Epithelial cell of proximal tubule (primary cell): ENCODE measurements at places on chromosomes 12 and 14.

DNA sequence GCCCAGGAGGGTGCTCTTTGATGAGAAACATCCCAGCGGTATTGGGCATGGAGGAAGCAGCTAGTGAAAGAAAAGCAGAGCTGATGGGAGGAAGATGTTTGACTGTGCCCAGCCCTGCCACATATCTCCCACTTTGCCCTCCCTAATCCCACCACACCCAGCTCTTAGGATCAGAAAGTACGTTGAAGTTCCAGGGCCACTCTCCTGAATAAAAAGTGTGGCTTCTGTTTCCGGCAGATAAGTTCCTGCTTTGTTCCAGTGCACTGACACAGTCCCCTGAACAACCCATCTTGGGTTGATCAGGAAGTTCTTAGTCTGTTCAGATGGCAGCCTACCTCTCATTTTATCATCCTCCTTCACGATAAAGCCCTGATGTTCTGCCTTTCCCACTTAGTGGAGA is 16.5 kb downstream of the TPCN1 start:
- DNase-seq = no peak

DNA sequence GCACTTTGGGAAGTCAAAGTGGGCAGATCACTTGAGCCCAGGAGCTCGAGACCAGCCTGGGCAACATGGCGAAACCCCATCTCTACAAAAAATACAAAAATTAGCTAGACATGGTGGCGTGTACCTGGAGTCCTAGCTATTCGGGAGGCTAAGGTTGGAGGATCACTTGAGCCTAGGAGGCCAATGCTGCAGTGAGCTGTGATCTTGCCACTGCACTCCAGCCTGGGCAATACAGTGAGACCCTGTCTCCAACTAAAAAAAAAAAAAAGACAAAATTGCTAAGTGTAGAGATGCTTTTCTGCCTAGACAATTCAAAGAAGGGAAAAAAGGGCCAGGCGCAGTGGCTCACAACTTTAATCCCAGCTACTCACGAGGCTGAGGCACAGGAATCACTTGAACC is 3.4 kb upstream of the LRP6 start:
- no peak for DNase-seq

DNA sequence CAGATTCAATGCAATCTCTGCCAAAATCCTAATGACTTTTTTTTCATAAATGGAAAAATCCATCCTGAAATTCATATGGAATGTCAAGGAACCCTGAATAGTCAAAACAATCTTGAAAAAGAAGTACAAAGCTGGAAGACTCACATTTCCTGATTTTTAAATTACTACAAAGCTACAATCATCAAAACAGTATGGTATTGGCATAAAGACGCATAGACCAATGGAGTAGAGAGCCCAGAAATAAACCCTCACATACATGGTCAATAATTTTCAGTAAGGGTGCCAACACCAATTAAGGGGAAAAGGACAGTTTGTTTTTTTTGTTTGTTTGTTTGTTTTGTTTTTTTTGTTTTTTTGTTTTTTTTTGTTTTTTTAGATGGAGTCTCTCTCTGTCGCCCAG is 4.6 kb upstream of the RD3L start:
- no peak for DNase-seq

DNA sequence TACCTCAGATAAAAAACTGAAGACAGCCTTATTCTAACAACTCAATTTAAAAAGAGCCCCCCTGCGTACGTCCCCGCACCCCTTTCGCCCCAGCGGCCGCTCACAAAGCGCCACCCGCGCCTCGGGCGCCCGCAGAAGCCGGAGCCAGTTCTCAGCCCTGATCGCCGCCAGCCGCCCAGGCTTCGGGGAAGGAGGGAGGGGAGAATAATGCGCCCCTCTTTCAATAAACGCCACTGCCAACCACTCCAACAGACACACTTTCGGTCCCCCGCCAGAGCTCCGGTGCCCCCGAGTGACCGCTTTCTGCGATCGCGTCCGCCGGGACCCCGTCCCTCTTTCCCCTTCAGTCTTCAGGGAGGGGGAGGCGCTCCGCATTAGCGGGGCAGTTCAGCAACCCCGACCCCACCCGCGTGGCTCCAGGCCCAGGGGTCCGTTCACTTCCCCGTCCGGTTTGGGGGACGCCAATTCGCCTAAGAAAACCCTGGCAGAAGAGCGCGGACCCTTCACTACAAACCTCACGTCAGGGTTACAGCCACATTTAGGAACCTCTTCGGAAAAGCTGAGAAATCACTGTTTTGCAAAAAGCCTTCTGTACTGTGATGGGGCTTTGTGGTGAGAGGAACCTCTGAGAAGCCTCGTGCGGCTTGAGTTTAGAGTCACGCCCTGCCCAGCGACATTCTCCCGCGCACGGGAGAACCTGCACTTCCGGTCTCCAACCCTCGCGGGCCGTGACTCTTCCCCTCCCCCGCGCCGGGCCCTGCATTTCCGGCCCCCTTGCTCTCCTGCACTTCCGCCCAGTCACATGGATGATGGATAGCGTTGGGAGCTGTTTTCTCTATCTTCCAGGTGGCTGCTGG is 18.7 kb downstream of the FOXG1 start:
- DNase-seq = no peak

GRCh38 chr12:84807249-84807648 is 105.3 kb downstream of the SLC6A15 start:
- DNase-seq = no peak

DNA sequence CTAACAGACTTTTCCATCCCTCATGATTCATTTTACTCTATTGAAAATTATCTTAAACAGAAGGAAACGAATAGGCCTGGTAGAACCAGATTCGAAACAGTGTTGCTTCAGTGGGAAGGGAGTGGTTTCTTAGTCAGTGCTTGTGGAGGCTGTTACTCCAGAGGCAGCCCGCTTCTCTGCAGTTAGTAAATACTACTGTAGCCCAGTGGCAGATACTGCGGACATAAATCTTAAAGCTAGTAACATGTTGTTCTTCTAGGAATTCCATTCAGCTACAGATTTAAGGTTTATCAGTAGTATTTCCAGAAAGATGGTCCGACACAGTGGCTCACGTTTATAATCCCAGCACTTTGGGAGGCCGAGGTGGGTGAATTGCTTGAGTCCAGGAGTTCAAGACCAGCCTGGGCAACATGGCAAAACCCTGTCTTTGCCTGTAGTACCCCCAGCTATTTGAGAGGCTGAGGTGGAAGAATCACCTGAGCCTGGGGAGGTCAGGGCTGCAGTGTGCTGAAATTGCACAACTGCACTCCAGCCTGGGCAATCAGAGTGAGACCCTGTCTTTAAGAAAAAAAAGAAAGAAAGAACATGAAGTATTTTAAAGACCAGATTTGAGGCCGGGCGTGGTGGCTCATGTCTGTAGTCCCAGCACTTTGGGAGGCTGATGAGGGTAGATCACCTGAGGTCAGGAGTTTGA is 45.9 kb downstream of the DIP2B start:
- no peak for DNase-seq

DNA sequence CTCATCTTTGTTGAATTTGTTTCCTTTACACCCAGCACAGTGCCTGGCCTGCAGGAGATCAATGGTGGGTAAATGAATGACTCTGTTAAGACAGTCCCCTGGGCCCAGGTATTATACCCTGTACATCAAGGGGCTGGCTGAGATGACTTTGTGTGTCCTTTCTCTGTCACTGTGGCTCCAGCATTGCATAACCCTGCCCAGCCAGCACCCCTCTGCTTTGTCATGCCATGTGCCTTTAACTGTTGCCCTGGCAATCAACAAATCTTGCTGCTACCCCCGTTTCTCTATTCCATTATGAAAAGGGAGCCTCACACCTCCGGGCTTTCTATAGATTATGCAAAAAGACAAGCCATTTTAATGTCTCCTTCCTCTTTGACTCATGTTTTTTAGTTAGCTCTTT is 7.6 kb upstream of the FLVCR2 start:
- DNase-seq = no peak

DNA sequence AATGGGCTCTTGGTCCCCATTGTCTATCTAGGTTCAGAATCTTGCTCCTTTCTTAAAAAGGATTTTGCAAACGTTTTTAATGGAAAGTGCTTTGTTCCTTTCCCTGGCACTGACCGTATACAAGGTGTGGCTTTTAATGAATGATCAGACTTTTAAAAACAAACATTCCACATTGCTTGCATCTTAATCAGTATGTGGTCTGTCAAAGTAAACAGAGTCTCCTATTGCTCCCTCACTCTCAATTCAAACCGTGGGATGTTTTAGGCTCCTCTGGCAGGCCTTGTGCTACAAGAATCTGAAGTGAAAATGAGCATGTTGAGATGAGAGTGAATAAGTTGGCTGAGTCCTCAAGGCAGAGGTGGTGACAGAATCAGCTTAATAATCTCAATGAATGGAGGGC is 107.0 kb downstream of the VRK1 start:
- DNase-seq = no peak

DNA sequence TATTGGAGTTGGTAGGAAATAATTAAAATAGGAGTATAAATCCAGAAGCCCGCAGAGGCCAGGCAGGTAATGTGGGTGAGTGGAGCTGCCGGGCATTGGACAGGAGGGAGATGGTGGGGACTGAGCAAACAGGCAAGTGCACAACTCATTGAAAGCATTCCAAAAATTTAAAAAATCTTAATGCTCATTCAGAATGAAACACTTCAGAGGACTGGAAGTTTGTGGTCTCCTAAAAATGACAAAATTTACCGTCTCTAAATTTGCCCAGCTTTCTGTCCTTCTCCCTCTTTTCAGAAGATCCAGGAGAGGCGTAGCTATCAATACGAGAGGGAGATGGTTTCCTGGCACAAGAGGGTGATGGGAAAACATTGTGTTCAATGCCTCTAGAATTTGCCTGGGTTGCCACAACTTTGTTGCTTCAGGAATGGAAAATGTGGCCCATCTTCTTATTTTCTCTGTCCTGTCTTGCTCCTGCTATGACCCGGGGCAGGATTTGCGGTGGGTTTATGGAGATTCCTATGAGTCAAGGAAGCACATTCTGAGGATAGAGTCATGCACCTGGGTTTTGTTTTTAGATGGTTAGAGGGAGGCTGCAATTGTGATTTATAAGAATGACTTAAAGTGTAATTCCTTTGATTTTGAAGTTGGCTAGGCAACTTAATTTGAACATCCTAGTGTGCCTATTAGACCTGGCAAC is 72.2 kb downstream of the BORCS5 start:
- DNase-seq = no peak

DNA sequence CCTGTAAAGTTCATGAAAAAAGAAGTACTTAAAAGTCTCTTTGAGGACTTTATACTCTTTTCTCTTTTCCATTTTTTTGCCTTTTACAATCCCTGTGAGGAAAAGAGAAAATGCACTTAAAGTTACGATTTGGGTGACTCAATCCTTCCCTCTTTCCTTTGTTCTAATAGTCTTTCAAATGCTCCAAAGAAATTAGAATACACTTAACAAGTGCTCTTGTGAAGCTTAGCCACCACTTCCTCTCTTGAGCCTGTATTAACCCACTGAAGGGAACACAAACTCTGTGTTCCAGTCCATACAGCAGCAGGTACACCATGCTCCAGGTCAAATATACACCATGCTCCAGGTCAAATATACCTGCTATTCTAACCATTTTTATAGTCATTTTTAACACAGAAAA is 581.1 kb upstream of the MGAT4C start:
- DNase-seq = no peak

- DNase-seq = no peak
Observed at GRCh38 chr14:99604278-99604765, 315 bp upstream of the CCDC85C start.

DNA sequence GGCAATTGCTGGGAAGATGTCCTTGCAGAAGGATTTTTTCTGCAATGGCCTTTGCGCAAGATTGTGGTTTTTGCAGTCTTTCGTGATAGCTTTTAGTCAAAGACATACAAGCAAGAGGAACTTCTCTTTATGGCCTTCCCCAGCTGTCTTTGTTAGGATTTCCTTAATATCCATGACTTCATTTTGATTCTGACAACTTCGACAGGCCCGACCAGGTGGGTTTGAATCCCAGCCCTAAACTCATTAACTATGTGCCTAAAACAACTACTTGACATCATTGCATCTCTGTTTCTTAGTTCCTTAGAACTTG is 13.3 kb upstream of the VRK1 start:
- DNase-seq = no peak

GRCh38 chr14:53692885-53693284 is 263.7 kb downstream of the BMP4 start:
- no peak for DNase-seq

- no peak for DNase-seq
Observed at GRCh38 chr12:89862511-89863445, 154.1 kb upstream of the ATP2B1 start.

GRCh38 chr14:71327691-71328090 is 420.4 kb downstream of the PCNX1 start:
- DNase-seq = no peak

DNA sequence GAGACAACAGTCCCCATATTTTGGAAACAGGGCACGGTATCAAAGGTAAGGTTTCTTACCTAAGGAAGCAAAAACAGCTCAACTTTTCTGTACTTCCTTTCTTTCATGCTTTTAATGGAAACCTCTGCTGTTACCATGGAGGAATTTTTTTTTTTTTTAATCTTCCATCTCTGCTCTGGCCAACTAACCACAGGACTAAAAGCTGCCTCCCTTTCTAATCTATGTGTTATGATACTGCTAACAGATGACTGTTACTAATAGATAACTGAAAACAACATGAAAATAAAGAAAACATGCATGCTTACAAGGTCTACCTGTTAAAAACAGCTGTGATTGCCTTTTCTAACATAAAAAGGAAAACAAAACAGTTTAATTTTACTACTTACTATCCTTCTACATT is 168.4 kb downstream of the SOX5 start:
- DNase-seq = no peak

DNA sequence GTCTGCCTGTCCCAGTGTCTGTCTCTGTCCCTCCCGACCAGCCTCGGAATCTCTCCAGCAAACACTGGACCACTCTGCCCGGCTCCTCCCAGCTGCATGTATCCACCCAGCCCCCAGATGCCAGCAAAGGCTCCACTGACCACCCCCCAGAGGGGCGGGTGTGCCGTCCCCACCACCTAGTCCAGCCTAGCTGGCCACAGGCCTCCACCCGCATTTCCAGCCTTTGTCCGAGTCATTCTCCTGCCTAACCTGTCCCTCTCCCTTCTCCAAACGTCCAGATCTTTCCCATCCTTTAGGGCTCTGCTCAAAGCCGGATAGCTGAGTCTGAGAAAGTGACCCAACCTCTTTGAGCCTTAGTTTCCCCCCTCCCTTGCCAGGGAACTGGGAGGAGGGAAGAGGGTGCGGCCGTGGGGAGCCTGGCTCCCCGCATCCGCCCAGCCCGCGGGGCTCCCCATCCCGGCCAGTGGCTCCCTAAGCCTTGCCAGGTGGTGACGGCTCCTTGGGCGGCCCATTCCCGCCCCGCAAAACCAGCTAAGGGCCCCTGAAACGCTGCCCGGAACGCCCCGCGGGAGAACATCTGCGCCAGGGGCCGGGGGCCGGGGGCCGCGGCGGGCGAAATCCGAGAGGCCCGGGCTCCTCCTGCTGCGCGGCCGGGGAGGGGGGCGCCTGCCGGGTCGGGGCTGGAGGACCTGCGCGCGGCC is 34.6 kb upstream of the ANKRD9 start:
- DNase-seq = no peak

DNA sequence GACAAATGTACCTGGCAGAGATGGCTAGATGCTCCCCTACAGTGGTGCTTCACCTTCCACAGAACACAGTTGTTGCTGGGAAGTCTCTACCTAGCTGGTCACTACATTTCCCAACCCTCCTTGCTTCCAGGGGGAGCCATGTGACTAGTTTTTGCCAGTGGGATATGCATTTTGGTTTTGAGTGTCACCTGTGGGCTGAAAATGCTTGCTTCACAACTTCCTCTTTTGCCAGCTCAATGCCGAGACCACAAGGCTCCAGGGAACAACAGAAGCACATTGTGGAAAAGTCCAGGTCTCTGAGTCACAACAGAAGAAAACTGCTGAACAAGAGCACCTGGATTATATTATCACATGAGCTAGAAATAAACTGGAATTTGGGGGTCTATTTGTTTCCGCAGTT is 48.5 kb upstream of the ARHGAP5 start:
- peak; percentile 70 for DNase-seq
